Stimulated activated CD8-positive, alpha-beta memory T cell treated with anti-CD3 and anti-CD28 coated beads, Interleukin-12 subunit alpha, Interleukin-12 subunit beta, amount 100 ng/mL, for 4 hours (primary cell): ENCODE measurements at places on chromosomes 7 and 10.

GRCh38 chr7:155206318-155207020, 91.2 kb upstream of the INSIG1 start:
- DNase-seq: peak; percentile 35

- no peak for DNase-seq
Measured at GRCh38 chr10:75417522-75417927, 13.9 kb upstream of the LRMDA start.

DNA sequence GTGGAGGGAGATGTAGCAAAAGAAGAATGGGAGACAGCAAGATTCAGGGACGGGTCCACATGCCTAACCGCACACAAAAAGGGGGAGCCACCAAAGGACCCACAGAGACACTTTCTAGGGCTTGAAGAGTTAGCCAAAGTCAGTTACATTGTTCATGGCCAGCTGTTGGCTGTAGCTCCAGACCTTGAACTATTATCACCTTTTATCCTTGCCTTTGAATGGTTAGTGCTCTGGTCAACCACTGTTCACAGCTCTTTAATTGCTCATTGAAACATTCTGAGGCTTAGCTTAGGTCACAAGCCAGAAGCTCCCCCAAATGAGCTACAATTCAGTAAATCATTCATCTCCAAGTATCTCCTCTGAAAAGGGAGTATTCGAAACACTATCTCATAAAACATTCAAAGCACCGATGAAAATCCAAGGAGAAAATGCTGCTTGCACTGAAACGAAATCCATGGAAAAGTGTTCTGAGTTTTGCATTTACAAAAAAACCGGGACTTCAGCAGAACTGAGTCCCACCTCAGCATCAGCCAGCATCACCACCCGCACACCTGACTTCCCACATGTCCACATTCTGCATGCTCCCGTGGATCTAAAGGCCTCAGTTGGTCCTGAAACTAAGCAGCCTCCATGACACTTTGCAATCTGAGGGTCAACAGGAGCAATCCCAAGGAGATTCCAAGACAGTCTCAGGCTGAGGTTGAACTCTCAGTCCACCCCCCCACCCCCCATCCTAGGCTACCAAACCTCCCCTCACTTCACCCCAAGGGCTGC, 4.0 kb downstream of the SORBS1 start:
- no peak for DNase-seq

- DNase-seq: no peak
Measured at GRCh38 chr7:1099154-1099542, 11.2 kb downstream of the GPER1 start.

GRCh38 chr10:33817605-33818004, 483.1 kb upstream of the NRP1 start:
- DNase-seq: no peak

- no peak for DNase-seq
Measured at GRCh38 chr10:33402220-33403073, 68.0 kb upstream of the NRP1 start.

- DNase-seq: no peak
Measured at GRCh38 chr7:117112640-117113039, 159.3 kb downstream of the ST7 start.

DNA sequence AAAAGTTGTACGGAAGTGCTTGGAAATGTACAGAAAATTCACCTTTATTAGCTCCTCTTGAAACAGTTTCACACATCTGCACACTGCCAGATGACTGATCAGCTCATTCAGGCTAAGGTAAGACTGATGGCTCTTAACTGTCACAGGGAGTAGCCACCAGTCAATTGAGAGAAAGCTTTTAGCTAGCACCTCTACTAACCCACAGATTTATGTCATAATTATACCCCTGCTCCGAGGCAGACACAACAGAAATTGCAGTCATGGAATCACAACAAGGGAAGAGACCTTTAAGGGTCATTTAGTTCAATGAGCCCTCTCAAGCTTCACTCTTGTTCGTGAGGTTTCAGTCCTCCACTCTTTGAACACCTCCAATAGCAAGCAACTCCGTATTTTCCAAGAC, 235.4 kb downstream of the TRIL start:
- no peak for DNase-seq

GRCh38 chr7:106369816-106370215, 85.0 kb upstream of the NAMPT start:
- DNase-seq: no peak

DNA sequence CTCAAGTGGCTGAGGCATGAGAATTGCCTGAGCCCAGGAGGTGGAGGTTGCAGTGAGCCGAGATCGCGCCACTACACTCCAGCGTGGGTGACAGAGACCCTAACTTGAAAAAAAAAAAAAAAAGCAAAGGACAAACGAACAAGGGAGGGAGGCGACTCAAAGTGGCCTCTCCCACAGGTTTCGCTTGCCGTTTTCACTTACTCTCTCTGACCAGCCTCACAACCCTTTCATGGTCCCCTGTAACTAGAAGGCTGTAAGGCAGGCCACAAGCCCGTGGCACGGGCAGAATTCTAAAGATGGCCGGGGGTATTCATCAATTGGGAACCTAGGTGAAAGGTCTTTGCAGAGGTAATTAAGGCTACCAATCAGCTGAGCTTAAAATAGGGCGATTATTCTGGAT, 25.5 kb downstream of the GNA12 start:
- DNase-seq: no peak

- no peak for DNase-seq
Measured at GRCh38 chr10:52318136-52318701, 4.1 kb downstream of the DKK1 start.

DNA sequence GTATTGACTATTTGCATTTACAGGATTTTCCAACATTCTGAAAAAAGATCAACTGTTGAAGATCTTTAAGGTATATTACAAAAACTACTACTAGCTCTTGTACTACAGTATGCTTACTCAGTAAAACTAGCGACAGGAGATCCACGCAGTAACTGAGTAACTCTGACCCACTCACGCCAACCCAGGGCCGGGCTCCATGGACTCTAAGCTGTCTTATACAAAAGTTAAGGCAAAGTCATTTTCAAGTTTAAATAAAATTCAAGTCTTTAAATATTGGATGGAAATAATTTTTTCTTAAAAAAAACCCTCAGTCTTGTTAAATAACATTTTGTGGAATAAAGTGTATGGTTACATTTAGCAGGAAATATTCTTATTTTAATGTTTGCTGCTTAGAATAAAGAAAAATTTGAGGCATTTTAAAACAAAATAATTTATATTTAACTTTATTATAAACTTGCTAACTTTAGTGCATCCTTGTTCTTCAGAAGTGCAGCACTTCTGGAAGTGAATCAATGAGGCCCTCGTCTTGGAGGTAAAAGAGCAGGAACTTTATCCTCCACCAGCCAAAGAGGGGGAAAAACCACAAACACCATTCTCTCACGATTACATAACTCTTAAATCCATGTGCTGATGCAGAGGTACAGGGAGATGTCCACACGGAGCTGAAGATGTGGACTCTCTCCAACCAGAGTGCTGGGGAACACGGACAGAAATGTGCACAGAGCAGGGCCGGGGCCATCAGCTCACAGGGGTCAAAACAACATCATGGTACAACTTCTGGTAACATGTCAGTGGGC, 119.9 kb downstream of the LARP4B start:
- DNase-seq: no peak

- DNase-seq: no peak
Measured at GRCh38 chr7:122402235-122402634, 97.7 kb upstream of the FEZF1 start.

DNA sequence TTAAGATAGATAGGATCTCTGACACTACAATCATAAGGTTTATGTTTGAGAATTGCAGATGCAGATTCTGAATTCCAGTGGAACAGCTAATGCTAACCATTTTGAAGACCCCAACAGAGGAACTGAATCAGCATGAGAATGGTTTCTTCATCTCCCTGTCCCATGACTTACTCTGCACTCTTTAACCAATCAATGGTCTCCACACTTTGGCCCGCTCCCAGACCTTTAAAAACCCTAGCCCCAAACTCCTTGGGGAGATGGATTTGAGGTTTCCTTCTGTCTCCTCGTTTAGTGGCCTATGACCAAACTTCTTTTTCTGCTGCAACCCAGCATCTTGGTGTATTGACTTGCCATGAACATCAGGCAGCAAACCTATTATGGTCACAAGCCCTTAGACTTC, 804.9 kb downstream of the LRMDA start:
- DNase-seq: no peak

- no peak for DNase-seq
Measured at GRCh38 chr7:25804154-25804553, 347.8 kb upstream of the NFE2L3 start.

DNA sequence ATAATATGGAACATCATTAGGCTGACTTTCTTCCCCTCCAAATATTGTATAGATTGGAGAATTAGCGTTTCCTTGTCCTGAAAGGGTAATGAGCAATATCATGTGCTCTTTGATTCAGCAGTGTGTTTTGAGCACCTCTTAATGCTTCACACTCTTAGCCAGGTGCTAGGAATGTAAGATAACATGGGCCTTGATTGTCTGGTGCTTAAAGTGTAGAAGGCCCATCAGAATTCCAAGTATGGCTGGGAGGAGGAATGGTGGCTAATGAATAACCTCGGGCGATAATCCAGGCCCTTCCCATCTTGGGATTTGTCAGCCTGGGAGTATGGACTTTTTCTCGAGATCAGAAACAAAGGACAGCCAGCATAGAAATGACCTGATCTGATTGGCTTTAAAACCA, 8.6 kb downstream of the TSPAN13 start:
- DNase-seq: no peak

DNA sequence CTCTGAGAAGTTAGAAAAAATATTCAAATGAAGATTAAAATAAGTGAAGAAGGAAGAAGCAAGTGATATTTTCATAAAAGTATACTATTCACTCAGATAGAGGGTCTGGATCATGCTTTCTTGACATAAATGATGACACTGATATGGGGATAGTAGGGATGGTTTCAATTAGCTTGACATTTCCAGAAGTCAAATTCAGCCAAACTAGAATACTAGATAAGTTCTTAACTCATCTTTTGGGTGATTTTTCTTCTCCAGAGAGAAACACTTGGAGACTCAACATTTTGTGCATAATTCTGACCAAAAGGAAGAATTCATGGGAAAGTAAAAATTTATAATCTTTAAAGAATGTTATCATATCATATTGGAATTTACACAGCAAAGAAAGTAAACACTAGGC, 152.0 kb upstream of the LRGUK start:
- no peak for DNase-seq

DNA sequence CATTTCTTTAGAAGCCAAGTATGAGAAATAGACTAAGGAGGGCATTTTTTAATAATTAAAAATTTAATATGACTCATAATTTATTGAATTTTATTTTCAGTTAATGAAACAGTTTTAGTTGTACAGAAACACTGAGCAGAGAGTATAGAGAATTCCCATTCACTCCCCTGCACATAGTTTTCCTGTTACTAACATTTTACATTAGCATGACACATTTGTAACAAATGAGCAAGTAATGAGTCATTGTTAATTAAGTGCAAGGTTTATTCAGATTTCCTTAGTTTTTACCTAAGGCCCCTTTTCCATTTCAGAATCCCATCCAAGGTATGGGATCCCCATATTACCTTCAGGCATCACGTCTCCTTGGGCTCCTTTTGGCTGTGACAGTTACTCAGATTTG, 271.5 kb upstream of the FZD8 start:
- no peak for DNase-seq

GRCh38 chr10:110158051-110159005, 49.1 kb upstream of the MXI1 start:
- DNase-seq: no peak

DNA sequence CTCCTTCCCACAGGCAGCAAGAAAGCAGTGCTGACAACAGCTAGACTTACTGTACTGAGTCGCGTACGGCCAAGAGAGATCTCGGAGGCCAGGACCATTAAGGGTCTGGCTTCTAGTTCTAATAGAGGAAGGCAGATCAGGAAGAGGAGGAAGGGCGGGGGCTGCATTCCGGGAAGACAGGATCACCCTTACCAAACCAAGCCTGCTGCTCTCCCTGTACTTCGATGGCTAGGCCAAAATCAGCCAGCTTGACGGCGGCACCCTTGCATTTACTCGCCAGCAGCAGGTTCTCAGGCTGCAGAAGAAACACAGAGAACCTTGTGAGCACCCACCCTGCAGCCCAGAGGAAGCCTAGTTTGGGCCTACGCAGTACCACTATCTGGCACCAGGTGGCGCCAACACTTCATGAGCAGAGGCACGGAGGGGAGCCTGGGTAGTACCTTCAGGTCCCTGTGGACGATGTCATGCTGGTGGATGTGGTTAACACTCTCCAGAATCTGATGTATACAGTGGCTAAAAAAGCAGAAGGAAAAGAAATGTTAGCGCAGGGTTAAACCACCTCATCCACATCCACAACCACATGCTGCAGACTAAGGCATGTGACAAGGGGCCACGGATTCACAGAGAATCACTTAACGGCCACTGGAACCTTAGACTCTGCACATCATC, 25.4 kb downstream of the CAMK2G start:
- peak; percentile 79 for DNase-seq

DNA sequence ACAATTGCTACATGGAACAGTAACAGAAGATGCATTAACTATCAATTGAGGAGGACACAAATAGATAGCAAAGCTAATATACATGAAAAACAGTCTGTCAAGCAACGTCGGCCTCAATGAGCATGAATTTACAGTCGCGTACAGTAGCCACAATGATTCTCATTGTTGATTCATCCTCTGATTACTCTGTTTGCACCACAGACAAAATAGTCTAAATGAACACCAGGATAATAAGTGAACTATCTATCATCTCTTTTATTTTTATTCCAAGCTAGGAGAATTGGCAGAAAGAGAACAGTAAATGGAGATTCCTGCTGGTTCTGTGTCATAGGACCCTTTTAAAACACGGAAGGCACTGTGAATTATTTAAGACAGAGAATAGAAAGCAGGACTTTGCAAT, 108.5 kb downstream of the EVX1 start:
- DNase-seq: no peak
